ENCODE measurements at places on chromosomes 3 and 15. TPM values are rescaled to one million over a fixed set of nuclear protein-coding genes. Genes with fewer than 3 reads are reported as not detected.

DNA sequence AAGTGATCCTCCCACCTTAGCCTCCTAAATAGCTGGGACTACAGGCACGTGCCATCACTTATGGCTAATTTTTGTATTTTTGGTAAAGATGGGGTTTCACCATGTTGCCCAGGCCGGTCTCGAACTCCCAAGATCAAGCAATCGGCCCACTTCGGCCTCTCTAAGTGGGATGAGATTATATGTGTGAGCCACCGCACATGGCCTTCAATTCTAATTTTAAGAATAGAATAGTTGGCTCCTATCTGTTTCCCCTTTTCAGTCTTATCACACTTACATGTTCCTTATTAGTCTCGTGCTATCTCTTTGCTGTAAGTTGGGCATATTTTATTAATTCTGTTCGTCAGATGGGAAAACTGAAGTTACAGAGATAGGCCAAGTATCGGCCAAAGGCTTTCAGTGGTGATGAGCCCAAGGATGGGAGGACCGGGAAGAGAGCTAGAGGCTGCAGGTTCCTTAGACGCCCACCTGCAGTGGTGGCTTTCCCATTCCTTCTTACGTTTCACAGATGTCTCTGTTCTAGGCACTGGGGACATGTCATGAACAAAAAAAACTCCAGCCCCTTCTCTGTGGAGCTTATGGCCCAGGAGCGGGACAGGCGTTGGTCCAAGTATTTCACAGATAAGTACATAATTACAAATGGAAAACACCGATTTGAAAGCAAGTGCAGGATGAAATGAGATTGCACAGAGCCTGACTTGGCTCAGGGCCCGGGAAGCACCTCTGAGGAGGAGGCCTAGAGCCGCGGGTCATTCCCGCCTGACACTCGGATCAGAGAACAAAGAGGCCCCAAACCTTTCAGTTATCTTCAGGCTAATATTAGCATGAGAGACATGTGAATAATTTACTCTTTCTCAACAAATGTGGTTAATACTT lies 91.1 kb upstream of the KLF13 start:
- H3K4me3 ChIP-seq, result no peak overlapping the region
- no peaks in the 10 kb centered on the region for H3K27me3 ChIP-seq
- peak overlapping the region; percentile 73 for H3K27ac ChIP-seq
- no peaks in the 10 kb centered on the region for H3K36me3 ChIP-seq
- DNase-seq, result no peak

DNA sequence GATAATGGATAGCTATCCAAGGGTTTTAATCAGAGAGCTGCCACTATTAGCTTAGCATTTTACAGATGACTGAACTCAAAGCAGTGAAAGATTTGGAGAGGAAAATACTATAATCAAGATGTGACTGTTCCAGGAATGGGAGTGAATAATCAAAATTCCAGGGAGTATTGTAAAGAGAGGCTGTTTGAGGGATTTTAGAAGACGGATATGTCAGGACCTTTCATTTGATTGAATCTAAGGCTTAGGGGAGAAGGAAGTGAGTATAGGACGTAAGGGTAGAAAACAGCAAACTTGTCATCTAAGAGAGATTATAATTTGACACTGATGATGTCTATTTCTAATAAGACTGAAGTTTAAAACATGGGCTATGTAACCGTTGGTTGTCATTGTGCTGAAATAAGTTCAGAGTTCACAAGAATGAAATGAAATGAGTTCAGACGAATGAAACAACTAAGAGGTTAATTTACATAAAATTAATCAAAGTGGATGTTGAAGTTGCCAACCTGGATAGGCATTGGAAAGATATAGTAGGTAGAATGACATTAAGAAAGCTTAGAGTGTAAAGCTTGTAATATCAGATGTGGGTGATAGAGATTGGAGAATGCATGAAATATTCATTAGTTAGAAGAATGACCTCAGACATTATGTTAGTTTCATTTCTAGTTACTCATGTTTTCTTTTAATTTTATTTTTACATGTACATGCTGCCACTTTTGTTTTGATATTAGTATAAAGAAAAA lies 842.8 kb downstream of the SI start:
- H3K4me3 ChIP-seq, result no peak overlapping the region
- peaks cover 6% of the 10 kb centered on the region for H3K4me1 ChIP-seq
- H3K27me3 ChIP-seq, result no peaks in the 10 kb centered on the region
- no peak overlapping the region for H3K27ac ChIP-seq
- H3K36me3 ChIP-seq, result no peaks in the 10 kb centered on the region

GRCh38 chr3:173921732-173922131 lies 524.2 kb downstream of the NLGN1 start:
- no peaks in the 10 kb centered on the region for H3K27me3 ChIP-seq
- H3K27ac ChIP-seq, result no peak overlapping the region
- no peak for DNase-seq
- no peaks in the 10 kb centered on the region for H3K4me1 ChIP-seq
- no peak overlapping the region for H3K4me3 ChIP-seq
- no peaks in the 10 kb centered on the region for H3K36me3 ChIP-seq

- no peak for DNase-seq
- H3K4me1 ChIP-seq, result no peaks in the 10 kb centered on the region
- no peak overlapping the region for H3K4me3 ChIP-seq
- H3K27ac ChIP-seq, result no peak overlapping the region
These were observed 15.9 kb upstream of the HES1 start for GRCh38 chr3:194119831-194120590.

DNA sequence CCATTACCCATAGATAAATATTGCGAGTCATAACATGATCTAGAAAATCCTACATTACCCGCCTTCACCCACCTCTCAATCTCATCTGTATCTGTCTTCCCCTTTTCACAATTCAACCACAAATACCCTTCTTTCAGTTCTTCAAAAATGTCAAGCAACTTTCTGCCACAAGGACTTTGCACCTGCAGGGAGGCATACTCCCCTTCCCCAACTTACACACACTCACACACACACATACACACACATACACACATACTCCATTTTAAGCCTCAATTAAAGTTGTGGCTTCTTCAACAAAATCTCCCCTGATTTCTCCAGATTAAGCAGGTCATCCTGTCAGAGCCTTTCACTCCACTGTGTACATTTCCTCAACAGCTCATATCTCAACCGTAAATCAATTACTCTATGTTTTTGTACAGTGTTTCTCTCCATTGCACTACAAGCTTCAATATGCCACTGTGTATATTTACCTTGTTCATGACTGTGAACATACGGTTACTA lies 33.1 kb upstream of the CCDC50 start:
- H3K27me3 ChIP-seq, result no peaks in the 10 kb centered on the region
- no peaks in the 10 kb centered on the region for H3K4me1 ChIP-seq
- no peak overlapping the region for H3K4me3 ChIP-seq
- no peak overlapping the region for H3K27ac ChIP-seq

- no peaks in the 10 kb centered on the region for H3K4me1 ChIP-seq
- no peaks in the 10 kb centered on the region for H3K27me3 ChIP-seq
- peaks cover 1% of the 10 kb centered on the region for H3K36me3 ChIP-seq
- no peak overlapping the region for H3K4me3 ChIP-seq
- H3K27ac ChIP-seq, result no peak overlapping the region
These were observed 9.4 kb upstream of the PARP6 start for GRCh38 chr15:72281713-72282112.

GRCh38 chr3:50657816-50658215 lies 16.9 kb upstream of the DOCK3 start:
- no peaks in the 10 kb centered on the region for H3K27me3 ChIP-seq
- H3K36me3 ChIP-seq, result no peaks in the 10 kb centered on the region
- H3K4me1 ChIP-seq, result peaks cover 3% of the 10 kb centered on the region
- no peak overlapping the region for H3K27ac ChIP-seq
- DNase-seq, result peak; percentile 11

GRCh38 chr3:129207479-129207878 lies 23.8 kb upstream of the CNBP start:
- no peak for DNase-seq
- H3K36me3 ChIP-seq, result no peaks in the 10 kb centered on the region
- no peak overlapping the region for H3K4me3 ChIP-seq
- H3K4me1 ChIP-seq, result peaks cover 17% of the 10 kb centered on the region

- DNase-seq, result no peak
- H3K4me3 ChIP-seq, result no peak overlapping the region
- peaks cover 1% of the 10 kb centered on the region for H3K36me3 ChIP-seq
- no peaks in the 10 kb centered on the region for H3K27me3 ChIP-seq
- H3K4me1 ChIP-seq, result peaks cover 5% of the 10 kb centered on the region
- H3K27ac ChIP-seq, result no peak overlapping the region
These were observed 71.1 kb downstream of the ITPR1 start for GRCh38 chr3:4564270-4564669.

DNA sequence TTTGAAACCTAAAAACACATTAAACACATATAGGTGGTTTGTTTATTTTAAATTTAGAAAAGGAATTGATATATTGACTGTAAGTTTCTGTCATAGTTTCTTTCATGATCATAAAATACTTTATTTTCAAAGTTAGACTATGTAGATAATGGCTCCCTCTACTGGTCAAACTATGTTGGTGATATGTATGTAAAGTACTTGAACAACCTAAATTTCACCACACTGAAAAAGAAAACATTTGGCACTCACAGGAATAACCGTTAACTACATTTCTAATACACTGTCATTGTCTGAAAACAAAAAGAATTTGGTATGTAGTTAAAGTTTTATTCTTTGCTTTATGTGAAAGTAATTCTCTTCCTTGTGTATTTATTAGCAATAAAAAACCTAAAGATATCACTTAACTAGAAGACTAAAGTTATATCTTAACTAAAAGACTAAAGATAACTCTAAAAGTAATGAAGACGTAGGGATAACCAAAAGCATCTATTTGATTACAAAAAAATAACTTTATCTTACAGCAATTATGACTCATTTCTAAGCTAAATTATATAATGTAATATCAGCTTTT lies 427.5 kb downstream of the VGLL3 start:
- H3K36me3 ChIP-seq, result no peaks in the 10 kb centered on the region
- DNase-seq, result no peak
- H3K4me3 ChIP-seq, result no peak overlapping the region
- no peaks in the 10 kb centered on the region for H3K4me1 ChIP-seq
- H3K27ac ChIP-seq, result no peak overlapping the region

- H3K27me3 ChIP-seq, result no peaks in the 10 kb centered on the region
- no peak overlapping the region for H3K4me3 ChIP-seq
- peaks cover 11% of the 10 kb centered on the region for H3K4me1 ChIP-seq
- no peak for DNase-seq
These were observed 433.7 kb downstream of the MAGI1 start for GRCh38 chr3:65604863-65605526.

GRCh38 chr3:17579289-17580031 lies 163.0 kb downstream of the TBC1D5 start:
- no peaks in the 10 kb centered on the region for H3K27me3 ChIP-seq
- no peak overlapping the region for H3K27ac ChIP-seq

GRCh38 chr3:39126532-39127071 lies 19.1 kb downstream of the TTC21A start:
- DNase-seq, result peak; percentile 29
- H3K27me3 ChIP-seq, result no peaks in the 10 kb centered on the region
- peaks cover 2% of the 10 kb centered on the region for H3K36me3 ChIP-seq
- H3K27ac ChIP-seq, result no peak overlapping the region
- H3K4me1 ChIP-seq, result peaks cover 19% of the 10 kb centered on the region
- no peak overlapping the region for H3K4me3 ChIP-seq

DNA sequence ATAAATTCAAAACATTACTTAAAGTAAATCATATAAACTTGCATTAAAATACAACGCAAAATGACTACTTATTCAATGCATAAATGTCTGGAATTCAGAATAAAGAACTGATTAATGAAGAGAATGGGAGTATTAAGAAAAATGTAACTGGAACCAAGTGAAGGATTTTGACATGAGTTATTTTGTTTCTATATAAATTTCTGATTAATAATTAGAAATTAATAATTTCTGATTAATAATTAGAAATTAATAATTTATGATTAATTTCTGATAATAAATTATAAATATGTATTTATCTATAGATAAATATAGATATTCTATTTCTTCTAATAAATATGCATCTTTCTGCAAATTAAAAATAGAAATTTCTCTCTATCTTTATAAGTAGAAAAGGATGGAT lies 160.0 kb upstream of the STRIT1 start:
- no peak overlapping the region for H3K4me3 ChIP-seq
- H3K4me1 ChIP-seq, result peaks cover 4% of the 10 kb centered on the region
- no peaks in the 10 kb centered on the region for H3K36me3 ChIP-seq

DNA sequence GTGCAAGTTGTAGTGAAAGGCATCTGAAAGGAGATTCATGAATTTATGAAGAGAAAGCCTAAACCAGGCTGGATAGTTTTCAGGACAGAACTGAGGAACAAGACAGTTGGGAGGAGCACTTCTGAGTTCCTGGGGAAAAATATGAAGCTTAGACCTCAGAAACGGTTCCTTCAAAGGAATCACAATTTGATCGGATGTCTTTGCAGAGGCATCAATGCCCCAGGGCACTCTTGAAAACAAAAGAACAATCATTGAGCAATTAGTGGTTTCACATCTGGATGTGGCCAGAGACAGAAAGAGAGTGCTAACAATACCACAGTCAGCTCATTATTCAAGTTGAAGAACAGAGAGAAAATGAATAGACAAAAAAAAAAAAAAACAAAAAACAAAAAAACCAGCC lies 86.2 kb downstream of the KLF13 start:
- H3K27ac ChIP-seq, result no peak overlapping the region
- H3K36me3 ChIP-seq, result peaks cover 7% of the 10 kb centered on the region
- no peak overlapping the region for H3K4me3 ChIP-seq
- no peaks in the 10 kb centered on the region for H3K4me1 ChIP-seq

GRCh38 chr15:62781081-62781497 lies 261.5 kb upstream of the TPM1 start:
- H3K36me3 ChIP-seq, result no peaks in the 10 kb centered on the region
- no peaks in the 10 kb centered on the region for H3K27me3 ChIP-seq
- H3K4me1 ChIP-seq, result peaks cover 67% of the 10 kb centered on the region
- H3K27ac ChIP-seq, result peak overlapping the region; percentile 68
- DNase-seq, result no peak

GRCh38 chr3:106825962-106826605 lies 551.2 kb upstream of the CCDC54 start:
- no peak for DNase-seq
- H3K27ac ChIP-seq, result peak overlapping the region; percentile 91
- no peaks in the 10 kb centered on the region for H3K36me3 ChIP-seq
- H3K27me3 ChIP-seq, result no peaks in the 10 kb centered on the region

DNA sequence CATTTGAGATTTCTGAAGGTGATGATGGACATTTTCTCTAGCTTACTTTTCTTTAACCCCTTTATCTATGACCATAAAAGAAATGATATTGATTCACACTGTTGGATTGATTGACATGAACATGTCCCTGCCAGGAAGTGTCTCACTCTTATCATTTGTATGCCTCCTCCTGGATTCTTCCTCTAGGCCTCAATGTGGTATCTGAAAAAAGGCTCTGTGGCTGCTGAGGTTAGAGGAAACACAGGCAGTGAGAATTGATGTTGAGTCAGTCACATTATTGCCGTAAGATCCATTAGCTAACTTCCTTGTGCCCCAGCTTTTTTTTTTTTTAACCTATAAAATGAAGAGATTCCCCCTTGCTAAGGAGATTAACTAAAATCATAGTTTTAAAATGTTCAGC lies 8.0 kb upstream of the THRB start:
- no peaks in the 10 kb centered on the region for H3K27me3 ChIP-seq
- H3K27ac ChIP-seq, result no peak overlapping the region

GRCh38 chr15:73888224-73889041 lies 15.1 kb downstream of the TBC1D21 start:
- H3K4me3 ChIP-seq, result no peak overlapping the region
- H3K27ac ChIP-seq, result no peak overlapping the region
- H3K27me3 ChIP-seq, result peaks cover 43% of the 10 kb centered on the region
- no peaks in the 10 kb centered on the region for H3K36me3 ChIP-seq
- no peaks in the 10 kb centered on the region for H3K4me1 ChIP-seq

The TMEM44 gene
- 14.5 TPM for total RNA-seq

The CCDC80 gene
- 1,574 TPM for total RNA-seq

The MAP2K1 gene
- 45.1 TPM for total RNA-seq

The PLSCR5 gene
- total RNA-seq, result not detected

The SLC27A2 gene
- not detected for total RNA-seq

The GP9 gene
- not detected for total RNA-seq

The ZNF662 gene
- not detected for total RNA-seq

The ACAA1 gene
- 55.2 TPM for total RNA-seq

The DPPA2 gene
- total RNA-seq, result not detected

The GXYLT2 gene
- total RNA-seq, result 140 TPM

The ZBTB47 gene
- total RNA-seq, result 38.8 TPM

The EXD1 gene
- total RNA-seq, result not detected

The STRIT1 gene
- not detected for total RNA-seq
